ENCODE measurements at places on chromosomes 3 and 15.

GRCh38 chr3:197520311-197521276 is 35.2 kb downstream of the BDH1 start:
- DNase-seq, result no peak

DNA sequence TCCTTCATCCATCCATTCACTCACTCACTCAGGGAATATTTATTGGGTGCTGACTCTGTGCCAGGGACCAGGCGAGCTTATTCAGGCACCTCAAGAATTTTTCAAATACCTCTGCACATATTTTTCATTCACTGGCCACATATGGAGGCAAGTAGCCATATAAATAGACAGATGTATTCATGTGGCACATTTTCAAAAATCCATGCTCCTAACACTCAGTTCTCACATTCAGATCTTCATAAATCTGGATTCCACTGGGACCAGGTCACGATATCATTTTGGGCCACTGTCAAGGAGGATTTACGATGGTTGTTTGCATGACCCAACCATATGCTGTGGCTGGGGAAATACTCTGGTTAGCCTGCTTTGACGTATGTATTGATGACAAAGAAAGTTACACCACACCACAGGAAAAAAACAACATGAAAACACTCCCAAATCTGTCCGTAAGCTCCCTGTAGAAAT is 241.8 kb upstream of the LRTM1 start:
- DNase-seq, result no peak

- no peak for DNase-seq
Measured at GRCh38 chr3:64104691-64105111, 81.4 kb upstream of the PSMD6 start.

DNA sequence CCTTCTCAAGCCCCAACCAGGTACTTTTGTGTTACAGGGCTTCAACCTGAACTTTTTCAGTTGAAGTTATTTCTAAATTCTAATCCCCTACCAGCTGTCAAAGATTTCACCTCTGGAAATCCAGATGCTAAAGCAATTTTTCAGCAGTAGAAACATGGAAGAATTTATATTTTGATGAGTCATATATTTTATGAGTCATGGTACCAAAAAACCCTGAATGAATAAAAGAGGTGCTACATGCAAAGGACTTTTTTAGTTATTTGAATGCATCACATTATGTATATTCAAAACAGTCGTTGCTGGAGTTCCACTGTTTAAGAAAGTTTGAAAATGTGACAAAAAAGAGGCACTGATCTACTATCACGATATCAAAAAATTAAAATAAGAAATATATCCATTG is 96.0 kb upstream of the ZNF385D start:
- no peak for DNase-seq

DNA sequence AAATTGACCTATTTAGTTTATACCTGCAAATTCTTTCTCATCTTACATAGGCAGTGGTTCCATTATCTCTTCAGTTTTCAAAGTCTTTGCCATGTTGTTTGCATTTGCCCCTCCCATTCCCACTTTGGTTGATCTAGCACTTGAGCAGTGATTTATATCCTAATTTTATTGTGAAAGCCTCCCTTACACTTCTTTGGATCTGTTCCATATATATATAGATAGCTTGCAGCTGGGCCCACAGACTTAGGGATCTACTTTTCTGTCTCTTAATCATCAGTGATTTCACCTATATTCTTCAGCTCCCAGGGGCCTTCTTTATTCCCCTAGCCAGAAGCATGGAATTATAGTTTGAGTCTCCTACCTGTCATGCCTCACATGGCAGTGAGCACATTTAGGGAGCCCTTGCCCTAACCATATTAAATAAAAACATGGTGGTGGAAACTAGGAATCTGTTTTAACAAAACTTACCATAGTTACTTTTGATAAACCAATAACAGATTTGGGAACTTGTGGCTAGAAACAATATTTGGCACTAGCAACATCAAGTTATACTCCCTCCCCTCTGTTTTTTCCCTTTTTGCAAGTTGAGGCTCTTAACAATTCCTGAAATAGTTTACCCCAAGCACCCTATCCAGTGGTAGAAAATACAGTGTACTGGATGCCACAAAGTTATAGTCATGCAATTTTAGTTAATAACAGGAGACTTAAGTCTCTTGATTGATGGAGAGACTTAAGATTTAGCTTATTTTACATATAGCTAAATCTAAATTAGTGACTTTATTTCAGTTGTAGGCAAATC is 41.7 kb downstream of the ARIH1 start:
- no peak for DNase-seq

DNA sequence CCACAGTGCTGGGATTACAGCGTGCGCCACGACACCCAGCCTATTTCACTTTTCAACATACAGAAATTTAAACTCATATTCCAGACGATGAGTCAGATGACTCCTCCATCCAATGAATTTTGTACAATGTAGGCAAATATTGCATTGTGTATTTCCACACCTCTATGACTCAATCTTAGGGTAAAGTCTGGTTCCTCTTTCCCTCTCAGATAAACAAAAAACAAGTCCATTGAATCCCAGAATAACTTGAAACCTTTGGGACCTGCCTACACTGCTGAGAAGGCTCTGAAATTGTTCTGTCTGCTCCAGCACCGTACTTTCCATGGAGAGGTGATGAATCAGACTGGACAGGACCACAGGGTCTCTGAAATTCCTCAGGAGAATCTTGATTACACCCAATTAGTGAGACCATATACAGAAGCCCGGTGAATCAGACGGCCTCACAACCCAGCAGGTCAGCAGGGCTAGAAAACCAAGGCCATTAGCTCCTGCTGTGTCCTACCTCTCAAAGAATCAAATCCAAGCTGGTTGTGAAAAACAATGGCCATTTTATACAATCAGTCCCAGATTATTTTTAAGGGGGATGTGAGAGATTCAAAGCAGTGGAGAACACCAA is 112.6 kb downstream of the ERC2 start:
- DNase-seq, result no peak

All from progenitor cell of endocrine pancreas (in vitro differentiated cells).